Renal cortical epithelial cell (primary cell): ENCODE measurements at places on chromosomes 13 and 19.
A peak's percentile ranks its signal among the peaks of the same experiment; 100 is the strongest.

DNA sequence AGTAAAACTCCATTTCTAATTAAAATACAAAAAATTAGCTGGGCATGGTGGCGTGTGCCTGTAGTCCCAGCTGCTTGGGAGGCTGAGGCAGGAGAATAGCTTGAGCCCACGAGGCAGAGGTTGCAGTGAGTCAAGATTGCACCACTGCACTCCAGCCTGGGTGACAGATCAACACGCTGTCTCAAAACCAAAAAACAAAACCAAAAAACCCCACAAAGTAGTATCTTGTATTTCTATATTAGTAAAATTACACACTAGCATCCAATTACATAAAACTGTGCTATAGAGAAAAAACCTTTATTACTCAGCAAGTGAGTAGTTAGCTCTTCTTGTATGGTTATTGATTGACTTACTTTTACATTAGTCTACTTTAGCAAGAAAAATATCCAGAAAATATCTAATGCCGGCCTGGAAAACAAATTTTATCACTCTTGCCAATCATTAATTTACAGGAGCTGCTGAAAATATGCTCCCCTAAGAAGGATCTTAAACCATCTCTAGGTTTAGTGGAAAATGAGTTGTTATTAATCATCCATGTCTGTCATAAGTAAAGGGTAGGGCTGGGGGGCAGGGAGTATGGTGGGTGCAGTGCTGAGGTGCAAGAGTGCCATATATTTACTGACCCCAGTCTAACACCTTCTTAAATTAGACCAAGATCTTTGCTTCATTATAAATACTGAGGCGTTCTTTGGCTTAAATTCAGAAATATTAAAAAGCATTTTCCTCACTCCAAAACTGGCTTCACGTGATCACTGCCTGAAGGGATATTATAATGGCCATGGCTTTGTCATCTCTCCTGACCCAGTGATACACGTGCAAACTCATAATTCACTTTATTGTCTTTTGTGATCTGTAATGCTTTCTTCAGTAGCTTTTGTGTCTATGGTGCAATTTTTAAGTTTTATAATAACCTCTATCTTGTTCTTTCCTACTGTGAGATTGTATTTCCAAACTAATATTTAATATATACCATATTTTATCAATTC lies 44.1 kb downstream of the UBL3 start:
- DNase-seq = no peak

- DNase-seq = no peak
Observed at GRCh38 chr19:2733930-2734588, 5.8 kb downstream of the SLC39A3 start.

DNA sequence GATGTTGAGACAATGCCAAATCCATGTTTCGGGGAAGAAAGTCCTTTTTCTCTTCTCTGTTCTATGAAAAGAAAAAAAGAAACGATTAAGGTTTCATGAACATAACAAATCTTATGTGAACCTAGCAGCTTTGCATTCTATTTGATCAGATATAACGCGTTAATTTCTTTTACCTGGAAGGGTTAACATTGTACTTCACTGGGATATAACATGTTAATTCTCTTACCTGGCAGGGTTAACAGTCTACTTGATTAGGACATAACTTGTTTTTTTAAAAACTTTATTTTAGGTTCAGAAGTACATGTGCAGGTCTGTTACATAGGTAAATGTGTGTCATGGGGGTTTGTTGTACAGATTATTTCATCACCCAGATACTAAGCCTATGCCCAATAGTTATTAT lies 68.8 kb downstream of the CPAMD8 start:
- DNase-seq = no peak

DNA sequence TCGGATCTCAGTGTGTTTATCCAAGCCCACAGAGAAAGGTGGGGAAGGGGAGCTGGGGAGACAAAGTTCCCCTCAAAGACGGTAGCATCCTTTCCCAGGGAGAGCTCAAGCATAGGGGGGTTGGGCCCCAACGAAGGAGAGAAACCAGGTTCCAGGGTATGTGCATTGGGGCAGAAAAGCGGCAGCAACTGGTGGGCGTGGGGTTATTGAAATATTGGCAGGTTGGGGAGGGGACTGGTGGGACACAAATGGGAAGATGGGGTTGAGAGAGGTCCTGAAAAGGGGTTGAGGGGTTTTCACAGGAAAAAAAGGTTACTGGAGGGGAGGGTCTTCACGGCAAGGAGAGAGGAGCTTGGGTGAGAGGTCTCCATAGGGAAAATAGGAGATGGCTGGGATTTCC lies 1.0 kb downstream of the ASF1B start:
- DNase-seq = no peak

DNA sequence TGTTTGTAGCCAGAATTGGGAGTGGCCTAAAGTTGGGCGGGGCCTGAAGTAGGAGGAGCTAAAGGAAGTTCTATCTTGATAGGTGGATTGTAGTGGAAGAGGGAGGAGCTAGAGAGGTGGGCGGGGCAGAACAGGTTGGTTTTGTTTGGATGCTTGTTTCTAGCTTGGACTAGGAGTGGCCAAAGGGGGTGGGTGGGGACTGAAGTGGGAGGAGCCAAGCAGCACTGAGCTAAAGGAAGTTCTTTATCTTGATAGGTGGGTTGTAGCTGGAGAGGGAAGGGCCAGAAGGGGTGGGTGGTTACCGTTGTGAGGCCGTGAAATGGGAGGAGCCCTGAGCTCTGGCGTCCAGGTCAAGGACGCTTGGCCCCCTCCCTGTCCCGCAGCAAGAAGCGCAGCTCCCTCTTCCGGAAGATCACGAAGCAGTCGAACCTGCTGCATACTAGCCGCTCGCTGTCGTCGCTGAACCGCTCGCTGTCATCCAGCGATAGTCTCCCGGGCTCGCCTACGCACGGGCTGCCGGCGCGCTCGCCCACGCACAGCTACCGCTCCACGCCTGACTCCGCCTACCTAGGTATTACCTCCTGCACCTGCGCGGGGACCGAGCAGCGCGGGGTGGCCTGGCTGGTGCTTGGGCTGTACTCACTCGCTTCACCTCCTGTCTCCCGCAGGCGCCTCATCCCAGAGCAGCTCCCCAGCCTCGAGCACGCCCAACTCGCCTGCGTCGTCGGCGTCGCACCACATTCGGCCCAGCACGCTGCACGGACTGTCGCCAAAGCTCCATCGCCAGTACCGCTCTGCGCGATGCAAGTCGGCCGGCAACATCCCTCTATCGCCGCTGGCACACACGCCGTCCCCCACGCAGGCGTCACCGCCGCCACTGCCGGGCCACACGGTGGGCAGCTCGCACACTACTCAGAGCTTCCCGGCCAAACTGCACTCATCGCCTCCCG lies 8.0 kb downstream of the DNASE2 start:
- DNase-seq = peak; percentile 84

DNA sequence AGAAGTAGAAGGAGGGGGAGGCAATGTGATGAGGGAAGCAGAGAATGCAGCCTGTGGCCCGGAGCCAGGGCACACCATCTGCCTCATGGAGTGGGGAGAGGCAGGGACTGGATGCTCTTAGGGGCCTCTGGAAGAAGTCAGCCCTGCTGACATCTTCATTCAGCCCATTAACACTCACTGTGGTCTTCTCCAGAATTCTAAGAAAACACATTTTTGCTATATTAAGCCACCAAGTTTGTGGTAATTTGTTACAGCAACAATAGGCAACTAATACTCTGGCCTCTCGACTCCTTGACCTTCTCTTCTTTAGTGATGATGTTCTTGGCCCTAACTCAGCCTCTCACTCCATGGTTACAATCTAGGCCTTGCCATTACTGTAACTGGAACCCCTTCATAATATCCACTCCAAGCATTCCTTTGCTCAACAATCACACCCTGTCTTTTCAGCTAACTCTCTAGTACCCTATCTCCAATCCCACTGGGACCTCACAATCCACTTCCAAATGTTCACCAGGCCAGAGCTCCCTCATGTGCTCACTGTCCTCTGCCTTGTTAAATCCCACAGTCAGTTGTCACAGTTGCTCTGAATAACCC lies 98.5 kb downstream of the MIPEP start:
- peak; percentile 17 for DNase-seq

DNA sequence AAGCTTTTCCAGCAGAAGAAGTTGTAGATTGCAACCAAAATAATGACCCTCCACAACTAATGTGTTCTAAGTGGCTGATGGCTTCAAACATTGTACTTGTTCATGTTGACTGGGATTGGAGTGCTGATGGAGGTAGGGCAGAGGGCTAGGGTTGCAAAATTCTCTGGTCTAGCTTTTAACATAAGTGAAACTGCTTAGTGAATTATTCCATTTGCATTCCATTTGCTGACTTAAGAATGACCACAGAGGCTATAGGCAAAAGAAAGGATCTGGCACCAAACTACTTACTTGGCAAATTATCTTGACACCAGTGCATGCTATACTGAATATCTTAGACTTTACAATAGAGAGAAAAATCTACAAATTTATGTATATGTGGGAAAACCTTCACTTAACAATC lies 287.0 kb downstream of the FGF9 start:
- no peak for DNase-seq

DNA sequence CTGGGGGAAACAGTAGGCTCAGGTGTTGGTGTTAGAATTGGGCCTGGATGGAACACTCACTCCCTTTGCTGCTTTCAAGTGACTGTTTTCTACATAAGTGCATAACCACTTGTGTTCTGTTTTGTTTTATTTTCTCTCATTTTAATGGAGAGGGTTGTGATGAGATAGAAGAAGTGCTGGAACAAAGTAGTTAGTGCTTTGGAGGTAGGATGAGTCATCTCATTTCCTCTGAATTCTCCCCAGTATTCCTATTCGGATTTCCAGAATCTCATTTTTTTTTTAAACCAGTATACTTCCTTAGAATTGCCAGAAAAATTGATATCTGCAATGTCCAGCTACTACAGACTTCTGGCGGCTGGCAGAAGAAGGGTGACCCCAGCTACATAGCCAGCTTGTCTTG lies 575.9 kb downstream of the MYO16 start:
- no peak for DNase-seq

- no peak for DNase-seq
Observed at GRCh38 chr19:35669566-35669965, 3.2 kb downstream of the UPK1A start.

DNA sequence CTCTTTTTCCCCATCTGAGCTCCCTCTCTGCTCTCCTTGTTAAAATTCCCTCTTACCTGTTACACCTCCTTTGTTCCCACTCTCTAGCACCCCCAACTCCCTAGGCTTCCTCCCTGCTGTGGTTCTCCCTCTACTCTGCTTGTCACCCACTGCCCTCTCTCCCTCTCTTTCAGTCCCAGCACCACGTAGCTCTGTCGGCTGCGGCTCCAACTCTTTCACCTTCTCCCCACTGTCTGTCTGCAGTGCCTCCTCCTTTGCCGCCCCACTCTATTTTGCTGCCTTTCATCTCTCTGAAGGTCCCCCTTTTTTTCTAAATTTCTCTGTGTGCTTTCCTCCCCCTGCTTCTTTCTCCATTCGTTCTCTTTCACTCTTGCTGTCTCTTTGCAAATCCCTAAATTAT lies 1.1 kb downstream of the ZNF836 start:
- no peak for DNase-seq

DNA sequence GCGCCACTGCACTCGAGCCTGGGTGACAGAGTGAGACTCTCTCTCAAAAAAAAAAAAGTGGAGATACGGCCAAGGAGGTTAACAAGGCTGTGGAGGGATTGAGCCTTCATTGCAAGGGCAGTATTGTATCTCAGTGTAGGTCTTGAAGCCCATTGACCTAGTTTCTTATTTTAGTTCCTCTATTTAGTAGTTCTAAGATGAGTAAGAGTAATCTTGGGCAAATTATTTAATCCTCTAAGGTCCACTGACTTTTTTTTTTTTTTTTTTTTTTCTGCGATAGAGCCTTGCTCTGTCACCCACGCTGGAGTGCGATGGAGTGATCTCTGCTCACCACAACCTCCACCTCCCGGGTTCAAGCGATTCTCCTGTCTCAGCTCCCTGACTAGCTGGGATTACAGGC lies 14.3 kb upstream of the ILF3 start:
- no peak for DNase-seq

- peak; percentile 23 for DNase-seq
Observed at GRCh38 chr19:55088543-55089341, 13.1 kb downstream of the EPS8L1 start.

- DNase-seq = no peak
Observed at GRCh38 chr19:13823256-13823655, 28.0 kb downstream of the ZSWIM4 start.

DNA sequence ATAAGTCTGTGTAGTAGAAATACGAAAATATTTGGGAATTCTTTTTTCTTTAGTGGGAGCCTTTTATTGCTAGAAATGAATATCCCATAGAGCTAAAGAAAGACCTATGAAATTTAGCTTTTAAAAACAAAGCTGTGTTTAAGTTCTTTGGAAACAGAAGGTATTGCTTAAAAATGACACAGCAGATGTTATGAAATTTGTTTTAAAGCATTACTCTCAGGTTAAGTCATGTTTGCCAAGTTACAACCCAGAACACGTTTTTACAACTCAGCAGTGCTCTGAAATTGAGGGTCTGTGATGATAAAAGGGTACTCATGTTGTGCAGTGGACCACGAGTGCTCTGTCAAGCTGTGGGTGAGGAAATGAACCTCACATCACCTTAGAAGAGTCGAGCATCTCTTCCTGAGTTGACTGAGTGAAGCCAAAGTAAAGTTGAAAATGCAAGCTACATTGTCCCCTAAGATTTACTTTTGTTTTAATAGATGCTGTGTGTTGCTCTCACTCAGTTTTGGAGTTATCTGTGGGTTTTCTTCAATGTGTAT lies 161.1 kb downstream of the SHISA2 start:
- peak; percentile 17 for DNase-seq

DNA sequence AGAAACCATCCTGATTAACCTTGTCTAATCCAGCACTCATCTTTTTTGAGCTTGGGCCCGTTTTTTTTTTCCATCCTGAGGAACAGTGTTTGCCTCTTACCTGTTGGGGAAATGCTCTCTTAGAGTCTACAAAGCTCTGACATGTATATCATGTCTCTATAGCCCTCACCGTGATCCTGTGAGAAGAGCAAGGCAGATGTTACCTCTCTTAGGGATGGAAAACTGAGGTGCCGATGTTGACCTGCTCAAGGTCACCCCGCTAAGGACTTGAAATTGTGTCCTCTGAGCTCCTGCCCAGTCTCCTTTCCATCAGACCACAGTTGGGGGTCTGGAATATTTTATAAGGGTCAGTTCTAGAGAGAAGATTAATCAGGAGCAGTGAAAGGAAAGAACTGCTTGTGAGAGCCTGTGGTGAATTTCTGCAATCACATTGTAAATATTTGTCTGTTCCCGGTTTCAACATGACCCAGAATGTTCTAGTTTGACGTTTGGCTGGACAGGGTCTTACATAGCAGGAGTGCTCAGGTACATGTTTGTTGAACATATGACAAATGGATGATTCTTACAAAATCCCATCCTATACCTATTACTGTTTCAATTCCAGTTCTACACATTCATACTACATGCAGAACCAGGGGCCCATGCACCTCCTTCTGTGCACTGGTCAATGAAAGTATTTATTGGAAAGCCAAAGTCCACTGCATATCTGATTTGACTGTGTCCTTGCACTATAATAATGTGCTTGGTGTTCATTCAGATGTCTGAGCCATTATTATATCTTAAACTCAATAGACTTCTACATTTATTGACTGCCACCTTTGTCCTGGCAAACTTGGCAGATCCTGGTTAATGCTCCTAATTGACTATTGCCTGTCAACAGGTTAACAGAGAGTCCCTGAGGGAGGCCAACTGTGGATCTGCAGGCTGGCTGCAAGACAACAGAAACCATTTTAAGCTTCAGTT lies 12.1 kb downstream of the SLC25A15 start:
- no peak for DNase-seq
